ENCODE measurements at places on chromosomes 1 and 21.

DNA sequence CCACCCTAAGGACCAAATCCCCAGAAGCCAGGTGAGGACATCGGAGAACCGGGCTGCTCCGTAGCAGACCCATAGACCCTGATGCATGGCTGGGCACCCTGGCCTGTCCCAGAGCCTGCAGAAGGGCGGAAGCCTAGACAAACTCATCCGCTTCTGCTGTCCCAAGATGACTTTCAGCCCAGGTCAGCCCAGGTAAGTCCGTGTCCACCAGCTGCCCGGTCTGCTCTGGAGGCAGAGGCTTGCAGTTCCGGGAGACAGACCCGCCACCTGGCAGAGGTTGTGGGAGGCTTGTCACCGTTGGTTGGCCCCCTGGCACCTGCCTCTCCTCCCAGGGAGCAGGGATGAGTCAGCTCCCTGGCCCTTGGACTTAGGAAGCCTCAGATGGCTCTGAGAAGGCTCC lies 22.8 kb upstream of the POFUT2 start:
- DNase-seq, result no peak

GRCh38 chr1:72678683-72679082 lies 396.3 kb upstream of the NEGR1 start:
- no peak for DNase-seq

GRCh38 chr1:162554258-162554657 lies 7.3 kb upstream of the UAP1 start:
- DNase-seq, result no peak

- DNase-seq, result no peak
Measured at GRCh38 chr1:245923215-245923614, 583.9 kb downstream of the SMYD3 start.

- no peak for DNase-seq
Measured at GRCh38 chr1:183632114-183632513, 3.5 kb downstream of the ARPC5 start.

DNA sequence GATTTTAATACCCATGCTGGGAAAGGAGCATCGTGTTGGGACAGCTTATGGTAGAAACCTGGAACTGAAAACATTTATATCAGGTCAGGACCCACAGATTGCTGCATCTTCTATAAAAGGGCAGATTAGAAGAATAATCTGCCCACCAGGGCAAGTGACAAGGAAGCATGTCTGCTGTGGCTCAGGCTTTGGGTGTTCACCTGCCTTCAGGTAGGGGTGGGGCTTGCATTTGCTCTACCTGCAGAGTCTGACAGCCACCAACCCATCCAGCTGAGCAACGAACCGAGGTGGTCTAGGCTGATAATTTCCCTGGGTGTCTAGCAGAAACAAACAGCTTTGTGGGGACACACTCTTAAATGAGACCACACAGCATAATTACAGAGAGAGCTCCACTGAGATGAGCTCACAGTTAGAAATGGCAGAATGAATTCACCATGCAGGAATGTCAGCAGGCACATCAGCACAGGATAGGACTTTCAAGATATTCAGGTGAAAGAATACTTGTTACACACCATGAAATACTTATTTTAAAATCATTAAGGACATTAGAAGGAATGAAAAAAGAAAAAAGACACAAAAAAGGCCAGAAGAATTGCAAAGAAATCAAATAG lies 36.1 kb upstream of the B3GALT5 start:
- no peak for DNase-seq

GRCh38 chr1:151294742-151295462 lies 12.8 kb downstream of the ZNF687 start:
- no peak for DNase-seq

GRCh38 chr1:232143315-232143886 lies 486.5 kb downstream of the SIPA1L2 start:
- DNase-seq, result no peak

- peak; percentile 28 for DNase-seq
Measured at GRCh38 chr21:43006874-43007208, 32.5 kb downstream of the PKNOX1 start.

DNA sequence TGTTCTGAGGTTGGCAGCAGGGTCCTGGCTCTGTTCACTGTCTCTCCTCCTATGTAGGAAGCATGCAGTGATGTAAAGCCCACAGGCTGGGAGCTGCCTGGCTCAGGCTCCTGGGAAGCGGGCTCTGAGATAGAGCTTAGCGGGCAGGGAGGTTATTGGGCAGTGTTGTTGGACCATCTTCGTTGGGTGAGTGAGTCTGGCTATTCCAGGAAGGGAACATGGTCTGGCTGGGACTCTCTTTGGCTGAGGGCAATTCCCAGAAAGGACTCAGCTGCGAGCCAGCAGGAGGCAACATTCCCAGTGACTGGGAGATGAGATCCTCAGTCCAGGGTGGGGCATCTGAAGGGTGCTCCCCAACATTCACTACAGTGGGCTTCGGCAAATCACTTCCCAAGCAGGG lies 96.2 kb downstream of the CCDC185 start:
- DNase-seq, result no peak

DNA sequence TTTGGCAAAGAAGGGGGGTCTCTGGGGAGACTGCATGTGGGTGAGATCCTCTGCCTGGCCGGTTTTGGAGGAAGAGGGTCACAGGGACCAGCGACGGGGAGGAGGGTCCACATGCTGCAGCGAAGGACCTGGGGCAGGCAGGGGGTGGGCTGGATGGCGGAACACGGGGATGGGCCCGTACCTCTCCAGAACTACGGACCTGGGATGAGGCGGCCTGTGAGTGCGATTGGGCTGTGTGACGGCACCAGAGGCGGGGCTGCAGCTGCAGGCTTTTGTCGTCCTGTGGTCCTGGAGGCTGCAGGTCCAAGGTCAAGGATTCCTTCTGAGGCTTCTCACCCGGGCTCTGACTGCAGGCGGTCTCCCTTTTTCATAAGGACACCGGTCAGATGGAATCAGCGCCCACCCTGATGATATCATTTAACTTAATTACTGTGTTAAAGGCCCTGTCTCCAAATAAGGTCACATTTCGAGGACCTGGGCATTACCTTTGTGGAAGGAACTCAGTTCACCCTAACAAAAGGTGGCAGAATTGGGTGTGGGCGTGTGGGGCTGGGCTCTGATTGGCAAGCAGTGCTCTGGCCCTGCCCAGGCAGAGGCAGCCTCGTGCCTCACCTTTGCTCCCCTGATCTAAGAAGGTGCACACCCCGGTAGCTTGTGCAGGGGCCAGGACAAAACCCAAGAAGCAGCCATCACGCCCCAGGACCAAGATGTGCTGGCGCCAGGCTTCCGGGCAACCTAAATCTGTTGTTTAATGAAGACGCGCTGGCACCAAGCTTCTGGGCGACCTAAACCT lies 60.0 kb upstream of the TRAPPC10 start:
- DNase-seq, result no peak

GRCh38 chr1:88985032-88985431 lies 7.4 kb downstream of the KYAT3 start:
- no peak for DNase-seq

GRCh38 chr1:182965861-182966260 lies 12.9 kb upstream of the SHCBP1L start:
- DNase-seq, result no peak

DNA sequence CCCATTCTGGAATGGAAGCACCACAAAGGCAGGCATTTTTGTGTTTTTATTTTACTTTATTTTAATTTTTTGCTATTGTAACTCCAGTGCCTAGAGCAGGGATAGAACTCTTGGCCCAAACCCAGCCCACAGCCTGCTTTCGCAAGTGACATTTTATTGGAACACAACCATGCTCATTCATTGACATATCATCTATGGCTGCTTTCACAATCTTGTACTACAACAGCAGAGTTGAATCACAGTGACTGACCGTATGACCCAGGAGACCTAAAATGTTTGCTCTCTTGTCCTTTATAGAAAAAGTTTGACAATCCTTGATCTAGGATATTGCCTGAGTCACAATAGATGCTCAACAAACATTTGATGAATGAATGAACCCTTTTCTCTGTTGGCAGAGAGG lies 83.9 kb upstream of the ATP1A1 start:
- no peak for DNase-seq

GRCh38 chr1:79617777-79618176 lies 611.2 kb upstream of the ADGRL4 start:
- DNase-seq, result no peak

- no peak for DNase-seq
Measured at GRCh38 chr1:154716614-154717527, 108.9 kb upstream of the ADAR start.

DNA sequence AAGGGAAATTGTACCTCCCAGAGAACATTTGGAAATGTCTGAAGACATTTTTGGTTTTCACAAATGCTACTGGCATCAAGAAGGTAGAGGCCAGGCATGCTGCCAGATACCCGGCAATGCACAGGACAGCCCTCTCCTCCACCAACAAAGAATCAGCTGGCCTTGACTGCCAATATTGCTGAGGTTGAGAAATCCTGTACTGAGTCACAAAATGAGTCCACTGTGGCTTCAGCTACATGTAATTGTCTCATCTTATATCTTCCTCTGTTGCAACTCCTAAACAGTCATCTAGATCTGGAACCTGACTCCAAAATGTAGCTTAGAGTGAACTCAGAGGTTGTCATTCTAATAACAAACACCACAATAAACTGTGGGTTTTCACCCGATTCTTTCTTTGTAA lies 327.5 kb upstream of the POGK start:
- no peak for DNase-seq

GRCh38 chr1:212565571-212566305 lies 42.8 kb upstream of the ATF3 start:
- DNase-seq, result no peak

- DNase-seq, result no peak
Measured at GRCh38 chr21:21929789-21930188, 931.6 kb downstream of the NCAM2 start.

- no peak for DNase-seq
Measured at GRCh38 chr1:48576565-48576964, 104.6 kb upstream of the SPATA6 start.

All from kidney (tissue), 22 donors.